ENCODE measurements at places on chromosomes 7 and 10. TPM values are rescaled to one million over a fixed set of nuclear protein-coding genes. Genes with fewer than 3 reads are reported as not detected.

DNA sequence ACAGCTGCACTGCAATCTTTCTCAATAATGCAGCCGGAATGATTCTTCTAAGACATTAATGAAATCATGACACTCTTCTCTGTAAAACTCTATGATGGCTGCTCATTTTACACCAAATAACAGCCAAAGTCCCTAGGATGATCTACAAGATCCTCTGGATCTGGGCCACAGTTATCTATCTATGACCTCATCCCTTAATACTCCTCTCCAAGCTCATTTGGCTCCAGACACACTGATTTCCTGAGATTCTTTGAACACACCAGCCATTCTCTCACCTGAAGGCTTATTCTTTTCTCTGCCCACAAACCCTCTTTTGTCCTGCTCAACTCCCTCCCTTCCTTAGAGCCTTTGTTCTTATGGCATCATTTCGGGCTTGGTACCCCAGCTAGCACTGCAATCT lies 577.4 kb upstream of the ANKRD30A start:
- H3K27ac ChIP-seq, result no peak overlapping the region
- H3K4me1 ChIP-seq, result no peaks in the 10 kb centered on the region
- no peak for DNase-seq
- H3K4me3 ChIP-seq, result no peak overlapping the region

- no peaks in the 10 kb centered on the region for H3K36me3 ChIP-seq
- H3K27ac ChIP-seq, result no peak overlapping the region
- H3K4me1 ChIP-seq, result no peaks in the 10 kb centered on the region
- DNase-seq, result peak; percentile 14
These were observed 727.3 kb downstream of the AUTS2 start for GRCh38 chr7:70325509-70326101.

DNA sequence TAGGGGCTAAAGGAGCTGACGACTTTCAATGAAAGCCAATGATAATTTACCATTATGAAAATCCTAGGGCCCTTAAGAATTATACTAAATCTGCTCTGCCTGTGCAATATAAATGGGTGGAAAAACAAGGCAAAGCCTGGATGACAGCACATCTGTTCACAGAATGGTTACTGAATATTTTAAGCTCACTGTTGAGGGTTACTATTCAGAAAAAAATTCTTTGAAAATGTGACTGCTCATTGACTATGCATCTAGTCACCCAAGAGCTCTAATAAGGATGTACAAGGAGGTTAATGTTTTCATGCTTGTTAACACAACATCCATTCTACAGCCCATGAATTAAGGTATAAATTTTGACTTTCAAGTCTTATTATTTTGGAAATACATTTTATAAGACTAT lies 8.9 kb downstream of the DKK1 start:
- no peaks in the 10 kb centered on the region for H3K27me3 ChIP-seq
- DNase-seq, result no peak
- H3K27ac ChIP-seq, result no peak overlapping the region
- H3K36me3 ChIP-seq, result no peaks in the 10 kb centered on the region
- no peak overlapping the region for H3K4me3 ChIP-seq
- H3K4me1 ChIP-seq, result no peaks in the 10 kb centered on the region

DNA sequence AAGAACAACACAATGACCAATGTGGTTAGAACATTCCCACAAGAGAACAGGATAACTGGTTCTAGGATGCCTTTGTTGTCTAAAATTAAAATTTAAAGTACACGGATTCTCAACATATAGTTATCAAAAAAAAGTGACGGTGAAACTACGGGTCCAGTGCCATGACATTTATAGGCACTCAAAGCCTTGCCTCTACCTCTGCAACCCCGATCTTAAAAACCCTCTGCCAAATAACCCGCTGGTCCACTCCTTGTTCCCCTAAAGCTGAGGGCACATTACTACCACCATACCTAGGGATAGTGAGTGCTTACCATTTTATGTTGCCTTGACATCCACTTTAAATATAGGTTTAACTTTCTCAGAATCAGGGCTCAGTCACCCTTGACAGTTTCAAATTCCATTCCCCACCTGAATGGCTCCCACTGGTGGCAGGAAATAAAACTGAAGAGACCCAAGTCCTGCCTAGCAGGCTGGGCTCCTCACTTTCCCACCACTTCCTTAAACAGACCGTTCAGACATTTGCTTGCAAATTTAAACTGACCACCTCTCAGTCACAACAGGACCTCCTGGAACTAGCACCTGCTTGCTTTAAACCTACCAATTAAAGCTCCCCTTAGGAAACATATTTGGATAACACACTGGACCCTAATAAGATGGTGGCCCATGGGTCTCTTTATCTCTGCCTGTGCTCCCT lies 169.9 kb upstream of the ASAH2 start:
- H3K27me3 ChIP-seq, result no peaks in the 10 kb centered on the region
- DNase-seq, result no peak
- H3K4me3 ChIP-seq, result no peak overlapping the region
- H3K36me3 ChIP-seq, result no peaks in the 10 kb centered on the region
- H3K4me1 ChIP-seq, result no peaks in the 10 kb centered on the region
- no peak overlapping the region for H3K27ac ChIP-seq

GRCh38 chr10:111076191-111076681 lies 593 bp upstream of the ADRA2A start:
- peak overlapping the region; percentile 52 for H3K4me3 ChIP-seq
- peak overlapping the region; percentile 63 for H3K27ac ChIP-seq
- peaks cover 7% of the 10 kb centered on the region for H3K4me1 ChIP-seq
- H3K36me3 ChIP-seq, result no peaks in the 10 kb centered on the region

- H3K4me3 ChIP-seq, result no peak overlapping the region
- no peaks in the 10 kb centered on the region for H3K36me3 ChIP-seq
- H3K27ac ChIP-seq, result no peak overlapping the region
- no peaks in the 10 kb centered on the region for H3K27me3 ChIP-seq
- no peak for DNase-seq
- no peaks in the 10 kb centered on the region for H3K4me1 ChIP-seq
These were observed 14.2 kb downstream of the ATAD1 start for GRCh38 chr10:87803831-87804230.

GRCh38 chr10:102268375-102268888 lies 23.1 kb downstream of the GBF1 start:
- peaks cover 8% of the 10 kb centered on the region for H3K4me1 ChIP-seq
- peak overlapping the region; percentile 44 for H3K27ac ChIP-seq
- no peaks in the 10 kb centered on the region for H3K36me3 ChIP-seq
- DNase-seq, result no peak

- H3K4me1 ChIP-seq, result no peaks in the 10 kb centered on the region
- no peak overlapping the region for H3K4me3 ChIP-seq
- no peak for DNase-seq
These were observed 516.3 kb upstream of the MKI67 start for GRCh38 chr10:128642502-128642901.

DNA sequence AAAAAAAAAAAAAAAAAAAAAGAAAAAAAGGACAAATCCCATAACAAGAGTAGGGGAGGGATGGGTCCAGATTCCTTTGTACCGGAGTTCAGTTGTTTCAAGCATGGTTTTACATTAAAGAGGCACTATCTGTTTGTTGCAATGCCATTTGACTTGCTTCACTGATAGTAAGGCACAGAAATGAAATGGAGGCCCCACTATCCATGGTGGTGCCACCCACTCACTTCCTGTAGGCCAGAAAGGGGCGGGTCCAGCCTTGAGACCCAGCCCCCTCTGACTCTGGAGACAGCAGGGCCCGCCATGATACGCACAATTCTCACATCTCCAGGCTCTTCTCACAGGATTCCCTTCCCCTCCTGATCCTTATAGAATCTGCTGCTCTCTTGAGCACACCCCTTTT lies 100.0 kb downstream of the CLEC2L start:
- no peak overlapping the region for H3K27ac ChIP-seq
- no peaks in the 10 kb centered on the region for H3K27me3 ChIP-seq
- DNase-seq, result no peak
- H3K4me3 ChIP-seq, result no peak overlapping the region

GRCh38 chr7:30503274-30504212 lies 1.1 kb downstream of the GGCT start:
- H3K4me1 ChIP-seq, result no peaks in the 10 kb centered on the region
- no peaks in the 10 kb centered on the region for H3K27me3 ChIP-seq
- no peak for DNase-seq
- H3K36me3 ChIP-seq, result no peaks in the 10 kb centered on the region

GRCh38 chr7:28112883-28113540 lies 67.6 kb downstream of the JAZF1 start:
- H3K27ac ChIP-seq, result peak overlapping the region; percentile 84
- peak; percentile 88 for DNase-seq
- no peaks in the 10 kb centered on the region for H3K27me3 ChIP-seq
- H3K4me3 ChIP-seq, result no peak overlapping the region
- H3K4me1 ChIP-seq, result no peaks in the 10 kb centered on the region

- H3K27me3 ChIP-seq, result no peaks in the 10 kb centered on the region
- no peak for DNase-seq
These were observed 345.6 kb downstream of the GPAM start for GRCh38 chr10:111837985-111838384.

GRCh38 chr10:114611617-114612016 lies 46.5 kb downstream of the ABLIM1 start:
- H3K27ac ChIP-seq, result peak overlapping the region; percentile 78
- no peak for DNase-seq
- H3K4me3 ChIP-seq, result no peak overlapping the region
- no peaks in the 10 kb centered on the region for H3K36me3 ChIP-seq

DNA sequence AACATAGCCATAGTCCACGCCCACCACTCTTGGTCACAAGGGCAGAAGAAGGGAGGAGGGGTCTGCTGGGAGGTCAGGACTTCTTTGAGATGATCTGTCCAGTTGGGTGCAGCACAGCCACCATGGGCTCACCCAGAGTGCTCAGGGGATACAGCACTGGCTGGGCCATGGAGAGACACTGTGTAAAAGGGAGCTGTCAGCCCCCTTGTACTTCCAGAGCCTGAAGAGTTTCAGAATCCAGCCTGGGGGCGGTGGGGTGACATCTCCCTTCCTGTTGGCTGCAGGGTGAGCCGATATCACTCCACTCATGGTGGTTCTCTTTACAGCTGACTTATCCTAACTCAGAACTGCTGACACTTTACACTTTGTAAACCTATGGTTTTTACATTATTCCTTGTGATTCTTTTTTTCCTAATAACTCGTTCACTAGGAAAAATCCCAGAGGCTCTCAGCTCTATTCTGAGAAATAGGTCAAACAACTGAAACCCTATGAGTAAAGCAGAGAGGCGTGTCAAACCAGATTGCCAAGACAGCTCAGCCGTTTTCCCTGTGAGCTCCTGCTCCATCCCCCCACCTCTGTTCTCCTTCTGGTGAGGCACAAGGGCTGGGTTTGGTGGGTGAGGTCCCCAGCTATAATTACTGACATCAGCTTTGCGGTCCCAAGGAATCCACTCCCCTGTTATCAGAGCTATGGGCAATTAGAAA lies 3.2 kb upstream of the MRPS24 start:
- DNase-seq, result peak; percentile 61
- H3K27me3 ChIP-seq, result no peaks in the 10 kb centered on the region
- no peaks in the 10 kb centered on the region for H3K4me1 ChIP-seq
- no peak overlapping the region for H3K4me3 ChIP-seq
- H3K27ac ChIP-seq, result peak overlapping the region; percentile 58
- no peaks in the 10 kb centered on the region for H3K36me3 ChIP-seq

- H3K27ac ChIP-seq, result no peak overlapping the region
- no peaks in the 10 kb centered on the region for H3K27me3 ChIP-seq
- DNase-seq, result no peak
These were observed 49.5 kb upstream of the CREB5 start for GRCh38 chr7:28362812-28363211.

DNA sequence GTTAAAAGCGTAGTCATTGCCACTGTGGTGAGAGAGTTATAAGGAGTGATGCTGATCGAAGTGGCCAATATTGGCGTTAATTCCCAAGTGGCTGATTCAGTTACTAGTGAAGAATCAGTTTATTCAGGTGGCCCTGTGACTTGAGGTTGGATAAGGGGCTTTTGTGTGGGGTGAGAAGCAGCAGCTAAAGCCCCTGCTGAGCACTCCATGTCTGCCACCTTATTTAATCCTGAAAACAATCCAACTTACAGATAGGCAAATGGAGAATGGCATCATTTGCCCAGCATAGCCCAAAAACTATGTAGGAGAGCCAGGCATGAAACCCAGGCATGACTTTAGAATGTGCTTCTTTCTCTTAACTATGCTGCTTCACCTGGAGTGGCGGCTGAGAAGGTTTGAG lies 222.8 kb upstream of the KLF6 start:
- H3K4me3 ChIP-seq, result no peak overlapping the region
- no peaks in the 10 kb centered on the region for H3K4me1 ChIP-seq
- no peaks in the 10 kb centered on the region for H3K36me3 ChIP-seq
- H3K27ac ChIP-seq, result no peak overlapping the region
- no peaks in the 10 kb centered on the region for H3K27me3 ChIP-seq

DNA sequence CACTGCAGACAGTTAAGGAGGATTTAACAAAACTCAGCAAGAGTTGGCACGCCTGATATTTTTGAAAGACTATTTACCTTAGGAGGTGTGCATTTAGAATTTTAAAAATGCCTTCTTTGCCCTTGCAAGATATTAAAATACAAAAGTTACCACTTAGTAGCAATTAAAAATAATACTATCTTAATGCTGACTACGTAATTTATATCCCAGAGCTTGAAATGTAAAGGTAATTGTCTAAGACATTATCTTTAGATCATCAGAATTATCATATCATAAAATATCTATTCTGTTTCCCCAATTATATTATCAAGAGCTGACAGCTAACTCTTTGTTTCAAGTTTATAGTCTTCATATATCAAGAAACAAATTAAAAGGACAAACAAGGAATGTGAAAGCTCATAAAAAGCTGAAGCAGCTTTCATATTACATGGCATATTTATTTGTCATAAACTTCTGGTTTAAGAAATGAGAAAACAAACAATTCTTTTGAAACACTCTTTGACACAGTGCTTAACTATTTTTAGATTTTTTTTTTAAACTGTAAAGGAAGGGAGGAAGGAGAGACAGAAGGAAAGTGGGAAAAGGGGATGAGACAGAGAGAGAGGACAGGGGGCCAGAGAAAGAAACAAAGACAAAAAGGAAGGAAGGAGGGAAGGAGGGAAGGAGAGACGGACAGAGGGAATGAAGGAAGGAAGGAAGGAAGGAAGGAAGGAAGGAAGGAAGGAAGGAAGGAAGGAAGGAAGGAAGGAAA lies 73.5 kb downstream of the RTKN2 start:
- no peaks in the 10 kb centered on the region for H3K27me3 ChIP-seq
- H3K27ac ChIP-seq, result peak overlapping the region; percentile 27
- H3K4me1 ChIP-seq, result no peaks in the 10 kb centered on the region
- no peaks in the 10 kb centered on the region for H3K36me3 ChIP-seq
- H3K4me3 ChIP-seq, result no peak overlapping the region
- no peak for DNase-seq

GRCh38 chr7:43639858-43640491 lies 57.1 kb downstream of the STK17A start:
- no peak overlapping the region for H3K27ac ChIP-seq
- no peak overlapping the region for H3K4me3 ChIP-seq
- DNase-seq, result peak; percentile 55
- no peaks in the 10 kb centered on the region for H3K27me3 ChIP-seq
- no peaks in the 10 kb centered on the region for H3K36me3 ChIP-seq
- H3K4me1 ChIP-seq, result no peaks in the 10 kb centered on the region

Gene LIPM
- total RNA-seq, result not detected

Gene GJD4
- not detected for total RNA-seq

Gene MMD2
- total RNA-seq, result not detected

Gene ZNF107
- total RNA-seq, result 9.5 TPM

Gene MGAM2
- total RNA-seq, result not detected

Gene COBL
- total RNA-seq, result 1.4 TPM

Gene ADRA2A
- total RNA-seq, result 4.5 TPM

Gene EPHA1
- not detected for total RNA-seq

Gene LZTS2
- 123 TPM for total RNA-seq

Gene PDZD8
- total RNA-seq, result 44.1 TPM

Gene SPDYE6
- total RNA-seq, result not detected

Gene UBN2
- 12.1 TPM for total RNA-seq
